ENCODE measurements at places on chromosomes 16 and 17.

- no peak for DNase-seq
These were observed 2.7 kb downstream of the NUFIP2 start for GRCh38 chr17:29291163-29291752.

DNA sequence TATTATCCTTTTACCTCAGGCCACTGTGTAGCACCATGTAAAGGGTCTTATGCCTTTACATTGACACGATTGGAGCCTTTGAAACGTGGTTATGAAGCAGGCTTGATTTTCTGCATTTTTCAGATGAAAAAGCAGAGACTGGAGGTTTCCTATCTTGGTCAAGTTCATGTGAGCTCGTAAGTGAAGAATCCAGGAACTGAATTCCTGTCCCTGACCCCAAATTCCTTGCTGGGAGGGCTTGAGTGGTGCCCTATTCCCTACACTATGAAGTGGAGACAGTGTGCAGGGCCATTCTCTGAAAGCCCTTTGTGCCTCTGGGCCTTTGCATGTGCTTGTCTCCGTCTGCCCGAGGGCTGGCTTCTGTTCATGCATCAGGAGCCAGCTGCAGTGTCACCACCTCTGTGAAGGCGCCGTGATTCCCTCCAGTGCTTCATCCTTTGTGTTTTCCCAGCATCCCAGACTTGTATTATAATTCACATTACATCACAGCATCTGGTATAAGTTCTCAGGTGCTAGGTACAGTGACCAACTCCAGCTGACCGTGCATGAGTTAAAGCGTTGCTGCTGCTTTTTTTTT lies 181.1 kb downstream of the SNX29 start:
- no peak for DNase-seq

DNA sequence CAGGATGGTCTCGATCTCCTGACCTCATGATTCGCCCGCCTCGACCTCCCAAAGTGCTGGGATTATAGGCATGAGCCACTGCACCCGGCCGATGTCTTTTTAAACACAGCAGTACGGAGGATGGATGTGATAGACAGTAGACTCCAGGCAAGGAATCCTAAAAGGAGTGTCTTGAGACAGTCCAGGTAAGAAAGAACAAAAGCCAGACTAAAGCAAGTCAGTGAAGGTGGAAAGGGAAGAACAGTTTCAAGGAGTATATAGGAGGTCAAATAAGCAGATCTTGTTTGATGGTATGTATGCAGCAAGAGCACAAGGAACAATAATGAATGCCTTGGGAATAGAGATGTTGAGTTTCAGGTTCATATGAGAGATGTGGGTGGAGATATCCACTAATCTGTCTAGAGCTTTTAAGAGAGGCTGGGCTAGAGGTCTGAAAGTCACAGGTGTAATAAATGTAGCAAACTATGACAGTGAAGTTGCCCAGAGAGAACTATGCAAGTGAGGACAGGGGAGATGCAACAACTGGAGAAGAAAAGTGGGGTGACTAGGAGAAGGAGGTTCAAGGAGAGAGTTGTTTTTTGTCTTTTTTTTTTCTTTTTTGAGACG lies 4.5 kb downstream of the TUBD1 start:
- DNase-seq: no peak

GRCh38 chr17:59521465-59522126 lies 43.8 kb upstream of the DHX40 start:
- peak; percentile 80 for DNase-seq

DNA sequence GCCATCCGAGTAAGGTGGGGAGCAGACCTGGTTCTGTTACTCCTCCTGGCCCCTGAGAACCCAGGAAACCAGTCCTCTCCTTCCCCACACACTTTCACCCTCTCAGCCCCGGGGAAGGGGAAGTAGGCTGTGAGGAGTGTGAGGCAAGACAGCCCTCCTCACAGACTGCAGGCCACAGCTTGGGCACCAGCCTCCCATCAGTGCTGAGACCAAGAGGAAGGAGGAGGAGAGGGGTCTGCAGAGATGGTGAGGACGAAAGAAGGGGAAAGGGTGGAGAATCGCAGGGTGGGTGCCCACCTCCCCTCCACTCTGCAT lies 7.0 kb downstream of the G6PC3 start:
- DNase-seq: no peak

DNA sequence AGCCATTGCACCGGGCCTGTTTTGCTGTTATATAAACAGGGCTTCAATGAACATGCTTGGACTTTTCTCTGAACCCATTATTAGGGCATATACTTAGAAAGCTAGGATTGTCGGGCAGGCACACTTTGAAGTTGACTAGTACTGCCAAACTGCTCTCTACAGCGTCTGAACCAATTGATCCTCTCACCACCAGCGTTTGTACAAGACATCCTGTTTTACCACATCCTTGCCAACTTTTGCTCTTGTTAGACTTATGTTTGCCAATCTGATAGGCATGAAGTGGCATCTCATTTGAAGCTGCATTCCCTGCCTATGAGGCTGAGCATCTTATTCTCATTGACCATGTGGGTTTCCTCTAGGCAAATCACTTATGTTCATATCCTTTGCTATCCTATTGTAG lies 7.4 kb upstream of the PPP1R9B start:
- DNase-seq: no peak

DNA sequence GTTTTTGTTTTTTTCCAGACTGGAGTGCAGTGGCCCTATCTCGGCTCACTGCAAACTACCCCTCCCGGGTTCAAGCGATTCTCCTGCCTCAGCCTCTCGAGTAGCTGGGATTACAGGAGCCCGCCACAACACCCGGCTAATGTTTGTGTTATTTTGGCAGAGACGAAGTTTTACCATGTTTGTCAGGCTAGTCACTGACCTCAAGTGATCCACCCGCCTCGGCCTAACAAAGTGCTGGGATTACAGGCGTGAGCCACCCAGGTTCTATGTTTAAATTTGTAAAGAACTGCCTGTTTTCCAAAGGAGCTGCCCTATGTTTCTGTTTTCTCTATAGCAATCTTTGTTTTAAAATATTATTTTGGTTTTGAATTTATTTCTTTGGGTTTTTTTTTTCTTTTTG lies 13.8 kb upstream of the C16orf87 start:
- DNase-seq: no peak

- no peak for DNase-seq
These were observed 53.9 kb upstream of the MRC2 start for GRCh38 chr17:62573480-62574117.

DNA sequence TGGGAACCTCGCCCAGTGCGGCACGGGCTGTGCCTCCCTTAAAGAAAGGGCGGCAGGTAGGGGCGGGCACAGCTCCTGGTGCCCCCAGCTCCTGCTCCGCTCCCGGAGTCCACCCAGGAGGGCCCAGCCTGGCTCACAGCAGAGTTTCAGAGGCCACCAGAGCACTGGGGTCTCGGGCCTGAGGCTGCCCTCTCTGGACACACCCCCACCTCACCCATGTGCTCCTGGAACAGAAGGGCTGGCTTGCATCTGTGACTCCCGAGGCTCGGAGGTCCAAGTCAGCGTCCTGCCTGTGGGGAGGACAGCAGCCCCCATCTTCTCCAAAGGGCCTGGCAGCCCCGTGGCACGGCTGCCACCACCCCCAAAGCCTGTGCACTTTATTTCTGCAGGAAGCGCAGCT lies 62.7 kb downstream of the RBFOX3 start:
- DNase-seq: no peak

GRCh38 chr16:13835935-13836730 lies 83.8 kb upstream of the ERCC4 start:
- no peak for DNase-seq

DNA sequence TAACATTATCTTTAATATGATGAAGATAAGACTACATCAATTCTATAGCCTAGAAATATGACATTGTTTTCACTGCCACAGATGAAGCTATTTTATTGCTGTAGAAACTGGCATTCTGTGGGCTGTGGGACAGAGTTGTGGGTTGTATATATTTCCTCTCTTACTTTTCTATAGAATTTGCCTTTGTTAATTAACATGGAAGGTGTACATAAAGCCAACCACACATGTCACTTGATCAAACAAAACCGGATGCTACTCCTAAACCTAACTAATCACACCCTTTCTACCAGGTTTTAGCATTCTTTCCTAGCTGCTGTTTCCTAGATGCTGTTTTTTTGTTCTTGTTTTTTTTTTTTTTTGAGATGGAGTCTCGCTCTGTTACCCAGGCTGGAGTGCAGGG lies 81.2 kb upstream of the ATP2A3 start:
- no peak for DNase-seq
